ENCODE measurements at places on chromosomes 4 and X. TPM values are rescaled to one million over a fixed set of nuclear protein-coding genes. Genes with fewer than 3 reads are reported as not detected.

GRCh38 chrX:151984328-151984727 lies 9.9 kb upstream of the GABRE start:
- DNase-seq, result peak; percentile 57

- DNase-seq, result peak; percentile 82
Observed at GRCh38 chr4:658681-659667, 15.1 kb downstream of the ATP5ME start.

- no peak for DNase-seq
Observed at GRCh38 chr4:41294445-41295062, 37.8 kb downstream of the UCHL1 start.

GRCh38 chr4:89998469-89999011 lies 103.9 kb downstream of the MMRN1 start:
- no peak for DNase-seq

DNA sequence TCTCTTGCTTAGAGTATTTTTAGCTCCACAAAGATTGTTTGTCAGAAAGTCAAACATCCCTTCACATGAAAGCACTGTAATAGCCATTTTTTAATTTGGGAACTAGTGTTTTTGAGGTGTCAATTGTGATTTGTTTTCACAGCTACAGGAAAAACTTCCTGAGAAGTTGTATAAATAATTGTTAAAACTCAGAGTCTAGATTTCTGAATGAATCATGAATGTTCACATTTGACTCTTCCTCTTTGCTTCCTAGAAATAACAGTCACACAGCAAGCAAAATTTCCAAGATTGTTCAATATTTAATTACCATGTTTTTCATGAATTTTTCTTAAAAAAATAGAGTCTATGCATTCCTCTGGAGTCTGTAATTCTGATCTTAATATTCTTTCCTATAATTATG lies 156.9 kb upstream of the SLC7A11 start:
- no peak for DNase-seq

GRCh38 chr4:137300776-137301175 lies 231.5 kb downstream of the PCDH18 start:
- DNase-seq, result no peak

Gene EREG
- total RNA-seq, result 1.1 TPM

Measured in osteoblast (primary cell).